ENCODE measurements at places on chromosomes 2 and 18.

GRCh38 chr2:64330281-64331113, 123.5 kb upstream of the LGALSL start:
- DNase-seq = peak; percentile 65

DNA sequence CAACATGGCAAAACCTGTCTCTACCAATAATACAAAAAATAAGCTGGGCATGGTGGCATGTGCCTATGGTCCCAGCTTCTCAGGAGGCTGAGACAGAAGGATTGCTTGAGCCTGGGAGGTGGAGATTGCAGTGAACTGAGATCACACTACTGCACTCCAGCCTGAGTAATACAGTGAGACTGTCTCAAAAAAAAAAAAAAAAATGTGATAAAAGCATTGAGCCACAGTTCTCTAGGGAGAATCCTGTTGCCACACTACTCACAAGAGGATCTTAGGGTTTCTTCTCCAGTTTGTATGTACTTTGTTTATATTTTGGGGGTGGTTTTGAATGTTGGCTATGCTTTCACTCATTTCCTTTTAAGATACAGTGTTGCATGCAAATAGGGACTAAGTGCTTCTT, 62.0 kb downstream of the TMEM185B start:
- no peak for DNase-seq

- DNase-seq = no peak
These were observed 45.9 kb downstream of the TGIF1 start for GRCh38 chr18:3495691-3496430.

DNA sequence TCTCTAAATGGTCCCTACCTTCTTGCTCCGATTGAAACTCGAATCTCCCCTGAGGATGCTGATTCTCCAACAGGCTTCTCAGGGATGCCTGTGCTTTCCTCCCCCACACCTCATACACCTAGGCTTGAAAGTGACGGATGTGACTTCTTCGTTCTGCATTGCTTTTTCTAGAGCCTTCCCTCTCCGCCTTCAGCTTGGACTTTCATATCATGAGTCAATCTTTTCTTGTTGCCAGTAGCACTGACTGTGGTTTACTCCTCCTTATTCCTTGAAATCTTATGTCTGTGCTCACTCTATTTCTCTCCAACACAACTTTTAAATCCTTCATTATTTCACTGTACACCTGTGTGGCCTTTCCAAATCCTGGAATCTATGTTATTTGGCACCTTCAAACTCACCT, 451.4 kb downstream of the TMX3 start:
- no peak for DNase-seq

DNA sequence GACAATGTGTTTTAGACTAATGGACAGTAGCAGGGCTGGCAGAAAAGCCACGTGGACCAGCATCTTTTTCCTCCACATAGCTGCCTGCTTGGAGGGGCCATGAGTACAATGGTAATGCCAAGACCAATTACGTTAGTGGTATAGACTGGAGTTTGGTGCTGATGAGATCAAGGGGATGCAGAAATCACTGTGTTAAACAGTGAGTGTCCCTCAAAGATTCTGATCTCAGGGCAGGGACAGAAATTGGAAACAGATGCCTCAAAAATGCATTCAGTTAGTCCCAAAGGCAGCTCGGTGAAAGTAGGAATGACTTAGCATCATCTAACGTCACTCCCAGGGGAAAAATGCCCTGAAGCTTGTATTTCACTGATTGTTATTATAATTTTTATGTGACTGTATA, 72.4 kb downstream of the SLC16A14 start:
- DNase-seq = no peak

DNA sequence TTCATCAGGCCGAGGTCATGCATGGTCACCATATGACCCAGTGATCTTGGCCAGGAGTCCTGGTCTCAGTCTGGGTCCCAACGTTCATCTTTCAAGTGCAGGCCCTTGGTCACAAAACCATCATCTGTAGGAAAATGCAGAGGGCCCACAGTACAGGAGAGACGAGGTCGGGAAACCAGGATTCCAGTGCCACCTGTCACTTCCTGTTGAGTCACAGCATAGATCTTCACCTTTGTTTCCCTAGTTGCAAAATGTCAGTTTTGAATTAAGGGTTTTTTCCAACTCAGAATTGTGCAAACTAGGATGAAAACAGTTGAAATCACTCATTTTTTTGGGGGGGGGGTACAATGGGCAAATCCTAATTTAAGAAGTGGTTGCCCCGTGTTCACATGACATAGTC, 162.2 kb downstream of the INSIG2 start:
- DNase-seq = no peak

DNA sequence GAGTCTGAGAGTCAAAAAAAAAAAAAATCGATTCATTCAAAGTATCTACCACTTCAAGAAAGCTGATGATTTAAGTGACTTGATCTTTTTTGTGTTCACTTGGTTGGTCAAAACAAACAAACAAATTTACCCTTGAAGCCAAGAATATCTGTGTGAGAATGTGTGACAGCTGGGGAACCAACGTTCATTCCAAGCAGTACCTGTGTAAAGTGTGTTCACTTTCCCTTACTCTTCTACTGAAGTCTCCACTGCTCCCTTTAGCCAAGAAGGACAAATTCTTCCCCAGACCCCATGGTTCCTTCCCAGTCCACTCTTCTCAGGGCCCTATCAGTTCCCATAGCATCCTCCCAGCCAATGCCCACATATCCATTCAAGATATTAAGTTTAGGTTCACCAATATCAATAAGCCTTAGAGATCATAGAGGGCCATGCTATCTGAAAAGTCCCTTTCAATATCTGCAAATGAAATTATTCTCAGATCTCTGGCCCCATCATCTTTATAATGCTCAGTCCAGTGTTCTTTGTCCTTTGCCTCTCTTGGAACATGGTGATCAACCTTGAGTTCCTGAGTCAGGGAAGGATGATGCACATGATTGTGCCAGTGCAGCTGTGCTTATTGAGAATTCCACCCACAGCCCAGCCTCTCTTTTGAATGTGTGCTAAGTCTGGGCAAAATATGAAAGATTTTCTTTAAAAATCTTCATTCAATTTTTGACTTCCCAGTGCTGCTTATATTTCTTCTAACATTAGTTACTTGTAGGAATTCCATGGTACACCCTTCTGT, 82.8 kb upstream of the DTNA start:
- DNase-seq = no peak

GRCh38 chr2:98936353-98937351, 627 bp upstream of the CRACDL start:
- DNase-seq = no peak

GRCh38 chr2:229701716-229702115, 12.6 kb downstream of the DNER start:
- no peak for DNase-seq

GRCh38 chr2:63364866-63365265, 223.4 kb downstream of the WDPCP start:
- no peak for DNase-seq

DNA sequence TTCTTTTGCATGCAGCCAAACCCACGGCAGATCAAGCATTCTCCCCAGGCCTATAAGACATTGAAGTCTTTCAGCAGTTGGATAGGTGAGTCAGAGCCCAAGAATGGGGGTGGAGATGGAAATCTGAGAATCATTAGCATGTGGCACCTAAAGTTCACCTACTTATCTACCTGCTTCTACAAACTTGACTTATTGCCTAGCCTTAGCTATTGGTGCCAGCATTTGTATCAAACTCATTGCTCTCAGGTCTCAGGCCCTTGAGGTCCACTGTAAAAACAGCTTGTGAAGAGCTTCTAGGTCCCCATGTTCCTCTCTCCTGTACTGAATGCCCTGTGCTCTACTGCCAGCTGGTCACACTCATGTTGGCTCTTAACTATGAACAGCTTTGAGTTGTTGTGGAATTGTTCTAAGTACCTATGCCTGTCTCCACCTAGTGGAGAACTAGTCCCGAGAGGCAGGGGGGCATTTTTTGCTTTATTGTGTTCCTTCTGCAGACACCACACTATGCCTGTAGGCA, 278.4 kb upstream of the SPRED2 start:
- DNase-seq = no peak

DNA sequence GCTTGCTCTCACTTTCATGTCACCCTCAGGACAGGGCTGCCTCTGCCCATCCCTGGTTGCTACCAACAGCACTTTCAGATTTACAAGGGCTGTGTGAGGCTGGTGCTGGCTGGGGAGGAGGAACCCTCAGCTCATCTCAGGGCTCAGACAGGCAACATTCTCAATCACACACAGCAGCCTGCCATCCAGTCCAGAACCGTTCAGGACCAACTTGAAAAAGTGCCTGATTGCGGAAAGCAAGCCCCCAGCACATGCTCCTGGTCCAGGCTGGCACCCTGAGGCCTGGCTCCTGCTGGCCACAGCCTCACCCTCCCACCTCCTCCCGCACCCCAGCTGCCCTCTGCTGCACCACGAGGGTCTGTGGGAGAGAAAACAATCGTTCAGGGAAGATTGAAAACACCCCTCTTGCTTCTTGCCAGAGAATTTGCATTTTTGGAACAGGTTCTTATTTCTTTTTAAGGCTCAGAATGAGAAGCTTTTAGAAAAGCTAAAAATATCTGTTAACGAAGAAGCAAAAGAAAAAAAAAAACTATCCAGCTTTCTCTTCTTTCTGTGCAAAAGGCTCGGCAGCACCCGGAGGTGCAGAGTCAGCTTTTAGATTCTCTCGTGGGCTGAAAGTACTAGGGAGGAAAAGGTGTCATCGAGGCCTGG, 403.8 kb upstream of the ID2 start:
- DNase-seq = no peak

DNA sequence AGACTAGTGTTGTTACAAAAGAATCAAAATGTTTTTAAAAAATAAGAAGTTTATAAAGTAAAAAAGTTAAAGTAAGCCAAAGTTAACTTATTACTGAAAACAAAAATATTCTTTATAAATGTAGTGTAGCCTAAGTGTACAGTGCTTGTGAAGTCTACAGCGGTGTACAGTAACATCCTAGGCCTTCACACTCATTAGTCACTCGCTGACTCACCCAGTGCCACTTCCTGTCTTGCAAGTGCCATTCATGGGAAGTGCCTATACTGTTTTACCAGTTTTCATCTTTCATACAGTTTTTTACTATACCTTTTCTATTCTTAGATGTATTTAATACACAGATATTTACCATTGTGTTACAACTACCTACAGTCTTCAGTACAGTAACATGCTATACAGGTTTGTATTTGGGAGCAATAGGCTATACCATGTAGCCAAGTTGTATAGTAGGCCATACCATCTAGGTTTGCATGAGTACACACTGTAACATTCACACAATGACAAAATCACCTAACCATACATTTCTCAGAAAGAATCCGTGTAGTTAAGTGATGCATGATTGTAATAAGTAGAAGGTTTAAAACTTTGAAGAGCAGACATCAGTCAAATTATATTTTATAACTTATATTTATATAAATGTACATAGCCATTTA, 13.4 kb downstream of the SERPINB7 start:
- peak; percentile 28 for DNase-seq

DNA sequence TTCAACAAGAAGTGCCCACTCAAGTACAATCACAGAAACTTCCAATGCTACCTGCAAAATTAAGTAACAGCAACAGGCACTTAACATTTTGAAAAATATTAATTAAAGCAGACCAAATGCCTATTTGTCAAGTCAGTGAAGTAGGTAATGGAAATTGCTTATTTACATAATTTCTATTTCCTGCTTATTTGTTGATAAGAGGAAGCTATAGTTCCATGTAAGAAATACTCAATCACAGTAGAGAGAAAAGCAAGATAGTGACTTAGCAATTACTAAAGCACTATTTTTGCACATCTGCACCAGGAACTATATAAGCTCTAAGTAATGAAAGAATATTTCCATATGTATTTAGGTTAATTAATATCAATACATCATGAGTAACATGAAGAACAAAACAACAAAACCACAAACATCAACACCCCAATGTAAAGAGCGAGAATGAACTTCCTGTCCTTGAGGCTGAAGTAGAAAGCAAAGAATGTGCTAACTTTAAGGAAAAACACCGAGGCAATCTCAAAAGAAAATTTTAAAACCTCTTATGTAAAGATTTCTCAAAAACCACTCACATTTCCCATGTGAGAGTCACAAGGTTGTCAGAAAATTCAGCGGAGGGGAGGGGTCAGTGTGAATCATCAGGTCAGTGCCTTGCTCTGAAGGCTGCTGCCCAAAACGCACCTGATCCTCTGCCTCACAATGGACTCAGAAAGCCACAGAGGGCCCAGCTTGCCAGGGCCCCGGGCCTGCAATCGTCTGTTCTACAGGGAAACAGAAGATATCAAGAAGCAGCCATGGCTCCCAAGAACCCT, 12.5 kb downstream of the NPC1 start:
- peak; percentile 23 for DNase-seq

GRCh38 chr18:75428490-75428889, 987 bp upstream of the SMIM21 start:
- DNase-seq = no peak

- no peak for DNase-seq
These were observed 199.1 kb downstream of the PRKCE start for GRCh38 chr2:45850558-45850957.

GRCh38 chr18:61941948-61942471, 49.2 kb upstream of the RNF152 start:
- DNase-seq = no peak

DNA sequence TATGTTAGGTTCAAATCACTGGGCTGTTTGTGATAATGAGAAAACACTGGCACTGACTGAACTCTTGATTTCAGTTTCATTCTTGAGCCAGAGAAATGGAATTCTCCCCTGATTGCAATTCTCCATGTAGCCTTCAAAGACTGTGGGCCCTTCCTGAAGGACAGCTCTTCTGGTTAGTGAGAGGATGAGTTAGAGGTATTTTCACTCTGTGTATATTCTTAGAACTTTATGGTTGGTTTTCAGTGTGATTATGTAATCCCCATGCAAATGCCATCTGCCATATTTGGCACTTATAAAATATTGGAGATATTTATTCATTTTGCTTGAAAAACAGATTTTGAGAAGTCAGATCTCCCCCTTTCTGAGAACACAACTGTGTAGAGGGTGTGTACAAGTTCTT, 323.7 kb downstream of the SLC4A3 start:
- DNase-seq = no peak

GRCh38 chr2:7567646-7568045, 650.4 kb downstream of the RNF144A start:
- peak; percentile 7 for DNase-seq

DNA sequence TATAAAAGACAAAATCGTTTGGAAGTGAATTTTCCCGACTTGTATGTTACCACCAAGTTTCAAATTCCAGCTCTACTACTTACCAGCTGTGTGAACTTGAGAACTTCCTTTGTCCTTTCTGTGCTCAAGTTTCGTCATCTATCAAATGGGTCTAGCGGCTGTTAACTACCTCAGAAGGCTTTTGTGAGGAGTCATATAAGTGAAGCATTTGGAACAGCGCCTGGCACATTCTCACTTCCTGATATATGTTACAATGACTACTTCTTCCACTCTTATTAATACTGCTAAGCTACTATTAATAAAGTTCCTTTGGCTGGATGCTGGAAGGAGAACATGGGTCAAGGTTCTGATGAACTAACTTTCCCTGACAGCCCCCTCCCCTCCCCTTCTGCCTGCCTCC, 104.5 kb downstream of the MEIS1 start:
- DNase-seq = no peak

DNA sequence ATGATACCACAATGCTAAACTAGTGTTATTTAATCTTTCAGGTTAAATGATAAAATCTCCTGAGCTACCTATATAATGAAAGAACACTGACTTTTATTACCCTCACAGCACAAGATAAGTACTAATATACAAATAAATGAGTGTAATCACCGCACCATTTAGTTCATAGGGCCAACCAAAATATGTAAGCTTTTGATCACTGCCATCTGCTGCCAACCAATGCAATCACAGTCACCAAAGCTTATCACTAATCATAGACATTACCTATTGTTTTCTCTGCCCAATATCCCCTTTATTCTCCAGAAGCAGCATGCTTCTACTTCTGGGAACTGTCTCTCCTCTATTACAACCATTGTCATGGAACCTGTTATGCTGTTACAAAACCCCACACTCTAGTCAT, 151.6 kb upstream of the LRATD1 start:
- no peak for DNase-seq

All from activated CD8-positive, alpha-beta memory T cell treated with anti-CD3 and anti-CD28 coated beads for 4 hours (primary cell).